IPS-NIHi11 (cell line): ENCODE measurements at places on chromosomes 7 and 10.

DNA sequence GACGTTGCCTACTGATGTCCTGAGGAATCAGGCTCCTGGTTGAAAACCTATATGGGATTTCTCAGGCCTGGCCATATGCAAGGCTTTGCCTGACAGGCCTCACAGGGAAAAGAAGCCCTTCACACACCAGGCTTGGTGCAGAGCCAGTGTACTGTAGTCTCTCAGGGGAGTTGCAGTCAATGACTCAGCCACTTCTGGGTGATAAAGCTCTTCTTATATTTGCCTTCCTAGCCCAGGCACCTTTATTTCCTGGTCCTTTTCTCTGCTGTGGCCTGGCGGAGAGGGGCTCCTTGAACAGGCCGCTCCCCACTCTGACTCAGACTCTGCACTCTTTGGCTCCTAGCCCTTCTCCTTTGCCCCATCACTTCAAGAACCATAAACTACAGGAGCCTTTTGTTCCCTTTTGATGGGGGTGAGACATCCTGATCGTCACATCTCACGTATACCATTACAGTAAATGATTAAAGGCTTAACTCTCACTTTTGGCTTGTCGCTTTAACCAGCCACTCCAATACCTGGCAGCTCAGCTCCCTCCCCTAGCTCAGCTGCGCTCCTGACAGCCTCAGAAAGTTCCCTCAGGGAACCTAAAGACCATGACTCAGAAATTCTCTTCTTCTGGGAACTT is 33.5 kb downstream of the DPY19L1 start:
- DNase-seq, result no peak

DNA sequence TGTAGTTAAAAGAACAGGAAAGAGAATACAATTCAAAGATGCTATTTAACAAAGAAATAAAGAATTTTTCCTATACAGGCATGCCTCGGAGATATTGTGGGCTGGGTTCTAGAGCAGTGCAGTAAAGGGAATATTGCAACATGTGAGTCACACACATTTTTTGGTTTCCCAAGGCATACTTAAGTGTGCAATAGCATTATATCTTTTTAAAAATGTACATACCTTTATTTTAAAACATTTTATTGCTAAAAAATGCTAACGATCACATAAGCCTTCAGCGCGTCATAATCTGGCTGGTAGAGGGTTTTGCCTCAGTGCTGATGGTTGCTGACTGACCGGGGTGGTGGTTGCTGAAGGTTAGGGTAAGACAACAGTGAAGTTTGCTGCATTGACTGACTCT is 54.4 kb downstream of the ESYT2 start:
- no peak for DNase-seq

GRCh38 chr7:18828994-18829857 is 288.2 kb downstream of the TWIST1 start:
- DNase-seq, result no peak

DNA sequence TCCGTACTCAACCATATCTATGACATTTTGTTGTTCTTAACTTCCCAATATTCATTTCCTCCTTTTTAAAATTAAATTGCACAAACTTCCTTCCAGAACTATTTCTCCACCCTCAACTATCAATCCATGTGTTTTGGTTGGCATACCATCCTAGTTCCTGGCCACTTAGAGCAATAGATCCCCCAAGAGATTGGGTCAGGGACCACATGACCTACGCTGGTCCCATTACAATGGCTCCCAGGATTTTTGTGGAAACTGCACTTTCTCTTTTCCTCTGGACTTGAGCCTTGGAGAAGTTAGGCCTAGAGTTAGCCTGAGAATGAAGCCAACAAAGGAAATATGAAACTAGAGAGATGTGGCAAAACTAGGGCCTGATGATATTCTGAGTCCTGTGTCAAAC is 55.7 kb upstream of the CASD1 start:
- no peak for DNase-seq

- DNase-seq, result no peak
Observed at GRCh38 chr7:22662556-22663356, 64.2 kb upstream of the IL6 start.

DNA sequence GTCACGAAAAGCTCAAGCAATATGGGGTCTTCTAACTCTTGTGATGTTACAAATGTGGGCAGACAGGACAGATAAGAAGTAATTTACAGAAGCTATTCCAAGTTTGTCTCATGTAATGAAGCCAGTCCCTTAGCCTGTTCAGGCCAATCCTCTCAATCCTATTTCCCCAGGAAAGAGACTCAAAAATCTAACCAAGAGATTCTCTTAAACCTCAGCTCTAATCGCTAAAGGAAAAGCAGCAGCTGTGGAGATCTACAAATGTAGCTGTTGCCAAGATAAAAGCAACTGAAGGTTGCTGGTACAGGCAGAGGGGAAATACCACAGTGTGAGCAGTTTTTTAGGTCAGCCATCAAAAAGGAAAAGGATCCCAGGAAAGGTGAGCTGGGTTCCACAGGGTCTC is 39.3 kb downstream of the ANK3 start:
- DNase-seq, result no peak
